Ovary (tissue), 10 donors: ENCODE measurements at places on chromosomes 5 and 9. TPM values are rescaled to one million over a fixed set of nuclear protein-coding genes. Genes with fewer than 3 reads are reported as not detected.

Gene NPR3
- total RNA-seq = 7.2 TPM

Gene PTPDC1
- 5.7 TPM for total RNA-seq

Gene SHB
- total RNA-seq = 9.3 TPM

Gene DPYSL3
- 219 TPM for total RNA-seq

Gene ARID3C
- not detected for total RNA-seq

Gene RETREG1
- total RNA-seq = 20.0 TPM

DNA sequence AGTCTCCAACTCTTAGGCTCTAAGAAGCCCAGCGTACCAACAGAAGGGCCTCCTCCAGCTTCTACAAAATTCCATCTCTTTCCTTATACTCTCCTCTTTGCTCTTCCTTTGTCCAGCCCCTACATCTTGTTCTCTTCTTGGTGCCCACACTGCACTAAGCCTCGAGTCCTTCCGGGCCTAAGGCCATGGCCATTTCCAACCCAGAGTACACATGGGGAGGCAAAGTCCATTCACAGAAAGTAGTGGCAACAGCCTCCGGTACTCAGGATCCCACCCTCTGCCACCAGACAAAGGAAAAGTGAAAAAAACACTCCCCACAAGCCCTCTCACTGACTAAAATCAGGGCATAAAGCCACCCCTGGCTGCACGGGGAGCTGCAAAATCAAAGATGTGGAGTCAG, 60.3 kb downstream of the SAXO1 start:
- H3K4me1 ChIP-seq = peaks cover 10% of the 10 kb centered on the region
- no peak overlapping the region for H3K4me3 ChIP-seq
- no peak for DNase-seq
- no peaks in the 10 kb centered on the region for H3K27me3 ChIP-seq
- no peaks in the 10 kb centered on the region for H3K36me3 ChIP-seq

DNA sequence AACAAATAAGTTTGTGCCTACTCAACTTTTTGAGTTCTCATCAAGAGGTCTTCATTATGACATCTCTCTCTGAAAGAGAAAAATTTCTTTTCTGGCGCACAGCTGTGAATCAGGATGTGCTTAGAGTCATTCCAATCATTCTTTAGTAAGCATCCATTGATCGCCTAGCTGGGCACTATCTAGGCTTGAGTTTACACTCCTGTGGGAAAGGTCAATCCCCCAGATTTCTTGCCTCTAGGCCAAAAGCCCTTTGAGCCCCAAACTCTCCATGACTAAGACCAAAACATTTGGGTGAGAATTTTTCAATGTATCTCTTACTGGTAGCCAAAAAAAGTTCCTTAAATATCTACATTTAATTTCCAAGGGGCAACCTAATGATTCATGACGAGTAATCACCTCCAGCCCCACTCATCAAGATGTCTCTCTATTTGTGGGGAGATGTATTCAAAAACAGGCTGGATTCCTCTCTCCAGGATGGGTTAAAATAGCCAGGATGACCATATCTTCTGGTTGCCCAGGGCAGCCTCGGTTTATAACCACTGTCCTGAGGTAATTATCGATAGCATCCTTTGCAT, 101.7 kb downstream of the GNA14 start:
- H3K27ac ChIP-seq = no peak overlapping the region
- no peak for DNase-seq
- no peaks in the 10 kb centered on the region for H3K27me3 ChIP-seq
- H3K4me1 ChIP-seq = no peaks in the 10 kb centered on the region
- H3K4me3 ChIP-seq = no peak overlapping the region

GRCh38 chr5:139898981-139899380, 103.4 kb downstream of the PSD2 start:
- no peak for DNase-seq
- H3K4me3 ChIP-seq = no peak overlapping the region
- H3K4me1 ChIP-seq = peaks cover 24% of the 10 kb centered on the region

DNA sequence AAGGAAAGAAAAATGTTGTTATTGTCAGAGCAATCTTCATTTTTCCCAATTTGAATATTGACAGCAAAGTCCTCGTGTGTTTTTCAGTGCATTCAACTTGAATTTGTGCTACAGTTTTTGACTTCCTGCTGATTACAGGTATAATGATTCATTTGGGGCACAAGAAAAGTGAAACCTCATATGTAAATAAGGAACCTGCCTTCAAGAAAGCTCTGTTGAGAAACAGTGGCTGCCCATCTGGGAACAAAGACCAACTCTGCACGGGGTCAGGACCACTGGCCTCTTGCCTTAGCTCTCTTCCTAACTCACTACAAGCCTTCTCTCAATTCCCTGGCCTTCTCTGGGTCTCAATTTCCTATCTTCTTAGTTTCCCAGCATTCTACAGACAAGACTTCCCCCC, 21.0 kb downstream of the TIMD4 start:
- no peaks in the 10 kb centered on the region for H3K4me1 ChIP-seq
- no peak for DNase-seq
- H3K27ac ChIP-seq = no peak overlapping the region

DNA sequence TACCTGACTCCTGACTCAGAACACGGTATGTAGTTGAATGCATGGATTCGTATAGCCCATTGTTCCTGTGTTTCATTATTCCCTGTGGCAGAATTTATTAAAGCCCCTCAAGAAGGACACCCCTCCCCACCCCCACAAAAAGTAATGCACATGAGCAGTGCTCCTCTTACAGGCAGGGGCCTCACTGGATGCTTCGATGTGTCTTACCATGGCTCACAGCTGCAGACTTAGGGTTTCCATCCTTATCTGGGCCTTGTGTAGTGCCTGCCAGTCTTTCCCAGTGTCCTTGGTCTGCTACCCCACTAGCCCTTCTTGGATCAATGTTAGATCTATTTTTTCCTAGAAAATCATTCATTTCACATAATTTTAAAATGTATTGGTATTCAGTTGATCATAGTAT, 14.9 kb downstream of the EXOSC3 start:
- no peaks in the 10 kb centered on the region for H3K36me3 ChIP-seq
- H3K27me3 ChIP-seq = no peaks in the 10 kb centered on the region
- H3K27ac ChIP-seq = no peak overlapping the region
- H3K4me1 ChIP-seq = no peaks in the 10 kb centered on the region

GRCh38 chr5:95075111-95075510, 209.8 kb downstream of the MCTP1 start:
- H3K27ac ChIP-seq = no peak overlapping the region
- H3K36me3 ChIP-seq = no peaks in the 10 kb centered on the region
- no peaks in the 10 kb centered on the region for H3K4me1 ChIP-seq
- DNase-seq = no peak
- H3K27me3 ChIP-seq = no peaks in the 10 kb centered on the region

GRCh38 chr9:105338308-105338707, 93.9 kb downstream of the SLC44A1 start:
- H3K27me3 ChIP-seq = no peaks in the 10 kb centered on the region
- H3K4me3 ChIP-seq = no peak overlapping the region
- H3K36me3 ChIP-seq = no peaks in the 10 kb centered on the region
- no peak overlapping the region for H3K27ac ChIP-seq
- H3K4me1 ChIP-seq = no peaks in the 10 kb centered on the region

- no peaks in the 10 kb centered on the region for H3K36me3 ChIP-seq
- H3K4me3 ChIP-seq = no peak overlapping the region
- no peaks in the 10 kb centered on the region for H3K4me1 ChIP-seq
- DNase-seq = no peak
These were observed 11.5 kb downstream of the TMEM171 start for GRCh38 chr5:73131711-73132425.

GRCh38 chr5:6248132-6248531, 130.2 kb downstream of the MED10 start:
- H3K36me3 ChIP-seq = no peaks in the 10 kb centered on the region
- no peak overlapping the region for H3K4me3 ChIP-seq
- no peak overlapping the region for H3K27ac ChIP-seq
- H3K4me1 ChIP-seq = no peaks in the 10 kb centered on the region

GRCh38 chr9:14278291-14278721, 35.6 kb downstream of the NFIB start:
- H3K4me1 ChIP-seq = peaks cover 12% of the 10 kb centered on the region
- no peak for DNase-seq
- no peaks in the 10 kb centered on the region for H3K27me3 ChIP-seq
